ENCODE measurements at places on chromosomes 16 and 17. TPM values are rescaled to one million over a fixed set of nuclear protein-coding genes. Genes with fewer than 3 reads are reported as not detected.

The KCNH6 gene
- total RNA-seq, result not detected

The RNU2-1 gene
- not detected for total RNA-seq

The KRT24 gene
- total RNA-seq, result not detected

The ALOX12B gene
- total RNA-seq, result 1.8 TPM

The FBXW10 gene
- 1.1 TPM for total RNA-seq

The GLP2R gene
- 10.2 TPM for total RNA-seq

The KRT32 gene
- total RNA-seq, result not detected

The TMEM88 gene
- total RNA-seq, result 0.23 TPM

The PRSS33 gene
- total RNA-seq, result not detected

The KRT14 gene
- total RNA-seq, result not detected

The ATP2C2 gene
- 0.15 TPM for total RNA-seq

The PRSS27 gene
- 1.1 TPM for total RNA-seq

The ABCA6 gene
- not detected for total RNA-seq

The EPX gene
- not detected for total RNA-seq

The CHD9 gene
- 13.3 TPM for total RNA-seq

The SAMD14 gene
- 0.68 TPM for total RNA-seq

The CDIPT gene
- 92.0 TPM for total RNA-seq

The CCL1 gene
- not detected for total RNA-seq

The MPV17L gene
- total RNA-seq, result 5.9 TPM

The DPEP2 gene
- not detected for total RNA-seq

The LITAFD gene
- total RNA-seq, result not detected

The GH1 gene
- not detected for total RNA-seq

The CSH2 gene
- not detected for total RNA-seq

The CCDC154 gene
- total RNA-seq, result 0.05 TPM

The C17orf78 gene
- total RNA-seq, result not detected

The SEZ6 gene
- total RNA-seq, result not detected

The ATP1B2 gene
- total RNA-seq, result 0.12 TPM

The CEP112 gene
- 5.7 TPM for total RNA-seq

The DNAI2 gene
- not detected for total RNA-seq

The PPP1R27 gene
- not detected for total RNA-seq

The CRYBA1 gene
- not detected for total RNA-seq

The FAM83G gene
- total RNA-seq, result 36.4 TPM

The NXN gene
- 25.1 TPM for total RNA-seq

The SOST gene
- not detected for total RNA-seq

The GAS7 gene
- total RNA-seq, result 0.47 TPM

The TMC8 gene
- total RNA-seq, result 0.41 TPM

The CD300LG gene
- not detected for total RNA-seq

The TPSG1 gene
- not detected for total RNA-seq

The PTGES3L gene
- 0.73 TPM for total RNA-seq

The FBXW10B gene
- total RNA-seq, result 3.0 TPM

The TPSD1 gene
- total RNA-seq, result not detected

The GAST gene
- total RNA-seq, result not detected

The C1QL1 gene
- 17.0 TPM for total RNA-seq

The SLC12A4 gene
- total RNA-seq, result 26.5 TPM

The B4GALNT2 gene
- 0.38 TPM for total RNA-seq

The ST6GALNAC1 gene
- total RNA-seq, result not detected

The TBC1D3G gene
- total RNA-seq, result not detected

The PRR15L gene
- total RNA-seq, result 0.84 TPM

The WNT9B gene
- not detected for total RNA-seq

The FMNL1 gene
- total RNA-seq, result 36.1 TPM

The CHRNE gene
- not detected for total RNA-seq

The ABCC12 gene
- 0.03 TPM for total RNA-seq

The EFCAB5 gene
- total RNA-seq, result 0.21 TPM

The TMEM238L gene
- total RNA-seq, result not detected

The IGSF6 gene
- not detected for total RNA-seq

Measured in A549 treated with GW870086 at 1 μM for 4 hours (cell line).